ENCODE measurements at places on chromosomes 16 and 17.

GRCh38 chr17:67602974-67603373, 114.8 kb upstream of the NOL11 start:
- peak; percentile 57 for DNase-seq

- DNase-seq = no peak
Observed at GRCh38 chr17:74796211-74796610, 20.1 kb upstream of the NAT9 start.

GRCh38 chr17:64773386-64773835, 111.3 kb upstream of the SMURF2 start:
- no peak for DNase-seq

DNA sequence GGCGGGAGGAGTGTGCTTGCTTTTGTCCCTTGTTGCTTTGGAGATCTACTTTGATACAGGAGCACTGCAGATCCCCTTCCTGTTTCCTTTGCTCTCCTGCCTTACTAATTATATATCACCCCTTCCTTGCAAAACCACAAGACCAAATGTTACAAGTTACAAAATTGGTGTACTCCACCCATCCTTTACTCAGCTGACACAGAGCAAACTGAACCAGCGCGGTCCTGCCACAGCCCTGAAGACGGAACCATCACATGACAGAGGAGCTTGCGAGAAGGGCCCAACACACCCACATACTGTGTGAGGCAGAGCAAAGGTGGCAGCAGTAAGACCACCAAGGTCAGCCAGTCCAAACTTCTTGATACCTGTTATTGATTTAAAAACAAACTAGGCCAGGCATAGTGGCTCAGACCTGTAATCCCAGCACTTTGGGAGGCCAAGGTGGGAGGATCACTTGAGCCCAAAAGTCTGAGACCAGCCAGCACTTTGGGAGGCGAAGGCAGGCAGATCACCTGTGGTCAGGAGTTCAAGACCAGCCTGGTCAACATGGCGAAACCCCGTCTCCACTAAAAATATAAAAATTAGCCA, 33.2 kb downstream of the CYTH1 start:
- peak; percentile 95 for DNase-seq

GRCh38 chr16:66008136-66008535, 358.4 kb upstream of the CDH5 start:
- no peak for DNase-seq

DNA sequence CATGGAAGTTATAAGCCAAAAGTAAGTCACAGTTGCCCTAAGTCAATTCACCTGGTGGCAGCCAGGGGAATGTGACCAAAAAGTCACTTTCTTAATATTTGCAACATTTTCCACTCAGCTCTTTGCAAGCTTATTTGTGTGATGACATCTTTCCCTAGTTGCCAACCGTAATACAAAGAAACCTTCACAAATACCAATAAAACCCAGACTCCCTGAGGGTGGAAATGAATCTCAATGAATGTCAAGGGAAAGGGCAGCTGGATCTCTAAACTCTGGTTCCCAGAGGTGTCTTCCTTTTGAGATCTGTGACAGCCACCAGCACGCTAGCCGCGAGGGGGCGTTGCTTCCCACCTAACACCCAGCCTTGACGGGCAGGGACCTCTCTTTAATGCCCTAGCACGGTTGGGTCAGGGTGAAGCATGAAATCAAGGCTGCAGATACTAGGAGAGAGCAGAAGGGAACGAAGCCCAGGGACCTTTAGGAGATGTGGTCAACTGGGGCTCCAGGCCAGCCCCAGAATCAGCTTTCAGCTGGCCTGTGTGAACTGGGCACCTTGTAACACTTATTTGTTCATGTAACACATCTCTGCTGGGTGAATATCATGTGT, 82.2 kb downstream of the CMC2 start:
- DNase-seq = peak; percentile 76

GRCh38 chr17:17015230-17015629, 27.0 kb upstream of the MPRIP start:
- no peak for DNase-seq

DNA sequence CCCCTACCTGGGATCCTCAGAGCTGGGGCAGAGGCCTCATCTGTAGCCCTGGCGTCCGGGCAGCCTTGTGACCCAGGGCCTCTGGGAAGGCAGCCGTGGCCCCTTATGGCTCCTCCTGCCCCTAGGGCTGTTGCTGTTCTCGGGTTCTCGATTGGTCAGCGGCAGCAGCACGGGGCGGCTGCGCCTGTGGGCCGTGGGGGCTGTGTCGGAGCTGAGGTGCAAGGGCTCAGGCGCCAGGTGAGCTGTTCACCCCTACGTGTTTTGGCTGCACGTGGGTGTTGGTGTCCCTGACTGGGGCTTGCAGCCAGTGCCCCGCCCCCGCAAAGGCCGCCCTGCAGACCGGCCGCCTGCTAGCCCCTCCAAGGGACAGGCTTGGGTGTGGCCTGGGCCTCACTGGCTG, 5.8 kb upstream of the RHOT2 start:
- no peak for DNase-seq

GRCh38 chr17:38891441-38891840, 21.6 kb downstream of the LASP1 start:
- DNase-seq = no peak

GRCh38 chr17:5592382-5592781, 8.1 kb upstream of the NLRP1 start:
- peak; percentile 75 for DNase-seq

DNA sequence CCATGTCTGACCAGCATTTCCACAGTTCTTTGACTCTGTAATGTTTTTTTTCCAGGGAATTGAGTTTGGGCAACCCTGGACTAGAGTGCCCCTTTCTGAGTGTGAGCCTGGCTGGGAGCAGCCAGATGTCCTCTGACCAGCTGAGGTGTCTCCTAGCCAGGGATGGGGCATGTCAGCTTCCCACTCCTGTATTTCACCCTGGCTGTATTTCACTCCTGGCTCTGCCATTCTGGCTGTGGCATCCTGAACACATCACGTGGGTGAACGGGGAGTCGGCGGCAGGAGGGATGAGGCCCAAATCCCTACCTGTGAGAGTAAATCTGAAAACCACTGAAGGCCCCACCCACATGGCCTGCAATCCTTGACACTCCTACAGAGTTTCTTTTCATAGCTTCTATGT, 31.3 kb downstream of the KDM8 start:
- no peak for DNase-seq

DNA sequence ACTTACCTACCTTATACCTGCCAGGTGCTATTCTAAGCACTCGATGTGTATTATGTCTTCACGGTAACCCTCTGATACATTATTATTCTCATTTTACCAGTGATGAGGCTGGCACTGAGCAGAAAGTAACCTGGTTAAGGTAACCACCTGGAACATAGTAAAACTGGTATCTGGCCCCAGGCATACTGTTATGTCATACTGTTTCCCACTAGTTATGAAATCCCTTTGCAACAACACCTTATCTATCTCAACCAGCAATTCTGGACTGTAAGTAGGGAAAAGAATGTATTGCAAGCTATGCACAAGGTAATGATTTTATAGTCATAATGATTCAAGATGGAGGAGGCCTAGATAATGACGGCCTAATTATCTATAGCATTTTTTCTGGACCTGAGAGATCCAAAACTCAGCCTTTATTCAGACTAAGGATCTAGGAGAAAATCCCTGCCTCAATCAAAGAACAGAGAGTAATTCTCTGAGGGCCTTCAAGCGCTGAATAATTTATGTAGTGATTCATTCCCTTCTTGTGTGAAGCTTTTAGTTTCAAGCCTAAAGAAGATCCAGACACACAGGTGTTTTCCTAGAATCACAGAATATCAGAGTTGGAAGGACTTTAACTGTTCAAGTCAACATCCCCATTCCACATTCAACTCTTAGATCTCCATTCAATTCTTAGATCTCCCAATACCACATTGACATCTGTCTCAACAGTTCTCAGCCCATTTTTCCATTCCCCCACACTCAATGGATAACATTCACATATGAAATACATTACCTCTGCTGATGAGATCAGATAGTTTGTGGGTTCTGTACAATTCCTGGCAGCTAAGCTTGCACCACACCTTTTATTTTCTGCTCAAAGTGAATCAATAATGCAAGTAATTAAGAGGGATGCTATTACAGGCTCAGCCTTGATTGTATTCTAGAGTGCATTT, 14.9 kb upstream of the MMD start:
- DNase-seq = no peak

- DNase-seq = no peak
Observed at GRCh38 chr17:14461227-14461548, 160.3 kb downstream of the HS3ST3B1 start.

DNA sequence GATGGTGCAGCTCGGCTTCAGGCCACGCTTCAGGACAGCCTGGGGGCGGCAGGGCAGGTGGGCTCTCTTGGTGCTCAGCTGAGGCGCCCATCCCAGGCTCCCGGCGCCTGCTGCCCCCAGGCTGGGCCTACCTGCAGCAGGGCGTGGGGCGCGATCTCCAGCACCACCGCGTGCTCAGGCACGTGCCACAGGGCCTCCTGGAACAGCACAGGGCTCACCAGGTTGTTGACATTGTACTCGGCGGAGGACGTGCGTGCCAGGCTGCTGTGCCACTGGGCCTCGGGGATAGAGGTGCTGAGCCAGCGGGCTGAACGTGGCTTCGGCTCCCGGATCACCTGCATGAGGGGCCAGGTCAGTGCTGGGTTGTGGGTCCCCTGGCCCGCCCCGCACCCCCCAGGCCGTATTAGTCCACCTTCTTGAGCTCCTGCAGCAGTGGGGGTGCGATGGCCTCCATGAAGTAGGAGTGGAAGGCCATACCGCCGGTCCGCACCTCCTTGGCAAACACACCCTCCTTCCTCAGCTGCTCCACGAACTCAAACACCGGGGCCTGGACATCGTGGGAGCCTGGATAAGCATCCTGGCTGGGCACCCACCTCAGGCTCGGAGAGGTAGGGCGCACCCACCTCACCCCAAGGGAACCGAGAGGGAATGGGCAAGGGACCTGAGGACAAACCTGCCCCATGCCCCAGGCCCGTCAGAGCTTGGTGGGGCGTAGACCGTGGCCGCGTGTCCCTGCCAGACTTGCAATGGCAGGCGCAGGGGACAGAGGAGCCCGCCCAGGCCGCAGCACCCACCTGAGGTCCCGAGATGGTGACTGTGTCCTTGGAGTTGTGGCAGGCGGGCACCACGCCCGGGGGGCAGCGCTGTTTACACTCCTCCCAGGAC, 9.0 kb downstream of the FASN start:
- DNase-seq = no peak

GRCh38 chr17:17661134-17661533, 20.1 kb upstream of the RAI1 start:
- no peak for DNase-seq

- no peak for DNase-seq
Observed at GRCh38 chr16:88002749-88003148, 51.5 kb downstream of the BANP start.

GRCh38 chr16:82855471-82855870, 228.7 kb downstream of the CDH13 start:
- no peak for DNase-seq

- no peak for DNase-seq
Observed at GRCh38 chr17:34638526-34639260, 59.3 kb downstream of the TMEM132E start.

- no peak for DNase-seq
Observed at GRCh38 chr17:228951-229708, 47.7 kb upstream of the DOC2B start.

DNA sequence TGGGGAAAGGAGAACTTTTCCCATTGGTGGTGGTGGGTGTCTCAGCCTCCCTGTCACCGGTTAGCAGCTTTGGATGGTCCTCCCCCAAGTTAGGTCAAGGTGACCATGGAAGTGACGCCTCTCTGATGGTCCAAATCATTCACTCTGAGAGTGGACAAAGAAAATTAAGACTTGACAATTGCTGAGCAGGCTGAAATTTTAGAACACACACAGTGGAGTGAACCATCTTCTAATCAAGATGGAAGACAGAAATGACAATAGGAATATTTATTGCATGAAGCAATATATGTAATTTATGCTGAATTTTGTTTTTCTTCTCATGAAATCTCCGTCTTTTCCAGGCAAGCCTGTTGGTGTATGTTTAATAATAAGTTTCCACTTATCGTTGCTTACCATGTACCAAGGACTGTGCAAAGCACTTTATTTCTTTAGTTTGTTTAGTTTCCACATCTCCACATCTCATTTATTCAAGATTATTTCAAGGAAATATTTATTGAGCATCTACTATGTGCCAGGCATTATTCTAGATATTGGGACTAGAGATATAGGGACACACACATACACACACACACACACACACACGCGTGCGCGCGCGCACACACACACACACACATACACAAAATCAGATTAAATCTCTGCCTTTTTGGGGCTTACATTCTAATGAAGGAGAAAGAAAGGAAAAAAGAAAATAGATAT, 44.0 kb upstream of the TAC4 start:
- no peak for DNase-seq

DNA sequence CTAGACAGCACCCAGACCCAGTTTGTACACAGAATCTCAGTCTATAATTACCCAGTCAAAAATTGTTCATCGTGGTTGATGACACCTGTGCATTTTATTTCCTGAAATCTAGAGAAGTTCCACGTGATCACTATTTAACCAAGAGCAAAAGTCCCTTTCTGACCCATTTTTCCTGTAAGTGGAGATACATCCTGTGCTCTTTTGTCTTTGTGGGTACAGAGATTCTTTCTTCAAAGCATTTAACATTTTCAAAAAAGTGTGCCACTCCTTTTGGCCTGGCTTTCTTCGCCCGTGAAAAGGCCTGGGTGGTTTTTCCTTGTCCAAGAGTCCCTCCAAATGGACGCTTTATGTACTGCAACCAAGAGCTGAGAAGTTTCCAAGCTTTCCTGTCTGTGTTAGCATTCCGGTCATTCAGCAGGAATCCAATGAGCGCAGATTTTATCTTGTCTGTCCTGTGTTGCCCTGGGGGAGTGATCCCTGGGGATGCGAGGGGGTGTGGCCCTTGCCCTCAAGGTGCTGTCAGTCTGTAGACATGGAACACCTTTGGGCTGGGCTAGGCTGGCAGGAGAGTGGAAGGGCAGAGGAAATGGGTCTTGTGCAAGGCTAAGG, 161.1 kb upstream of the CACNG5 start:
- peak; percentile 55 for DNase-seq

GRCh38 chr16:976389-976931, 5.1 kb upstream of the SOX8 start:
- DNase-seq = no peak

DNA sequence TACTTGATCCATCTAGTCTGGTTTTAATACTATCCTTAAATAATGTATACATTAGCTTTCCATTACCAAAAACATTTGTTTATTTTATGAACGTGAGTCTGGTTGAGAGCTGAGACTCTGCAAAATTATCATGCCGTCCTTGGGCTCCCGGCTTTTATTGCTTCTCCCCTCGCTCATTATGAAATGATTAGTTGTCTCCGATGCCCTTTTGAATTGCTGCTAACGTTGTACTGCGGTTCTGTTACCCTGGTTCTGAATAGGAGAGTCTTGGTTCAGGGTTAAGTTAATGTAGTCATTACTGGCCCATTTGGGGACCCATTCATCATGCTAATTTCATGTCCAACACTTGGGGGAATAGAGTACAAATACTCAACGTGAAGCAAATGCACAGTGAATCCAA, 12.8 kb downstream of the XYLT1 start:
- DNase-seq = no peak

GRCh38 chr17:7351665-7352502, at the start of gene KCTD11:
KCTD11 (plus strand) TSS chr17:7352162.
- peak; percentile 85 for DNase-seq

- DNase-seq = peak; percentile 80
Observed at GRCh38 chr16:20675488-20676267, 21.8 kb downstream of the ACSM1 start.
